ENCODE measurements at places on chromosomes 1 and 21.

DNA sequence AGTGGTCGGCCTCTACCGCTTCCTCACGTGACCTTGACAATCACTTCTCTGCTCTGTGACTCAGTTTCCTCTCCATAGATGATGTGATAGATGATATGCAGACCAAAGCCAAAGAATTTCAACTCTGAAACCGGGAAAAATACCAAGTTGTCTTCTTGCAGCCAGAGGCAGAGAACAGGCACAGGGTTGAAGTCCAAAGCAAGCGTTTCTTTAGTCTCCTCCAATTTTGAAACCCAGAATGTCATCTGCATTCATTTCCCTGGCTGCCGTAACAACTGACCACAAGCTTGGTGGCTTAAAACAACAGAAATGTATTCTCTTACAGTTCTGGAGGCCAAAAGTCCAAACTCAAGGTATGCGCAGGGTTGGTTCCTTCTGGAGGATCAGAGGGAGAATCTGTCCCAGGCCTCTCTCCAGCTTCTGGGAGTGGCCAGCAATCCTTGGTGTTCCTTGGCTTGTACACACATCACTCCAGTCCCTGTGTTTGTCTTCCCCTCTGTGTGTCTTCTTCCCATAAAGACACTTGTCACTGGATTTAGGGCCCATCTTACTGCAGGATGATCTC is 30.3 kb upstream of the H6PD start:
- DNase-seq = no peak

DNA sequence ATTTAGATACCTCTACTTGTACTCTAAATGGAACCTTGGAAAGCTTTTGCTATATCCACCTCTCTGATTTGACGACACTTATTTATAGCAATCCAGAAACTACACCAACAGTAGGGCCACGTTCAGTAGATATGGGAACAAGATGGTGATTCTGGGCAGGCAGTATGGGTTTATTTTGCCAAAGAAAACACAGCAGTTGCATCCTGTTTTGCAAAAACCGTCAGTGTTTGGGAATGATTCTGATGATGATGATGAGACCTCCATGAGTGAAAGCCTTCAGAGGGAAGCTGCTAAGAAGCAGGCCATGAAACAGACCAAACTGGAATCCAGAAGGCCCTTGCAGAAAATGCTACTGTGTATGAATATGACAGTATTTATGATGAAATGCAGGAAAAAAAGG is 41.5 kb upstream of the NEXN start:
- DNase-seq = no peak

DNA sequence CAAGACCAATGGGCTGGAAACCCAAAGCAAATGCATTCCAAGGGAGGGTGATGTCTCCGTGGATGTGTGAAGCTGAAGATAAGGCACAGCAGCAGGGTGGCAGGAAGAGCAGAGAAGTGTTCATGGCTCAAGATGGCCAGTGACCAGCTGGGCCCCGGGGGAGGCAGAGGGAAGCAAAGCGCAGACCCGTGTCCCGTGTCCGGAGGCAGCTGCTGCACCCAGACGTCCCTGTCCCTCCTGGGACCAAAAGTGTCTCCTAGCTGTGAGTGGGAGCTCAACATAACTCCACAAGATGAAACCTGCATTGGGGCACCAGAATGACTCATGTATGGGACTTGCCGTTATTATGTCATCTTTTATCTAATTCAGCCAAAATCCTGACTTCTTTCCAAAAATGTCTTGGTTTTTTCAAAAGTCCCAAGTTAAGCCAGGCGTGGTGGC is 118.2 kb downstream of the RIPK4 start:
- DNase-seq = peak; percentile 46

- DNase-seq = no peak
These were observed at the start of gene TMEM240 for GRCh38 chr1:1540090-1540817. Gene TMEM240 (minus strand): TSS chr1:1540624. CDS start chr1:1540346, 278 bp downstream.

DNA sequence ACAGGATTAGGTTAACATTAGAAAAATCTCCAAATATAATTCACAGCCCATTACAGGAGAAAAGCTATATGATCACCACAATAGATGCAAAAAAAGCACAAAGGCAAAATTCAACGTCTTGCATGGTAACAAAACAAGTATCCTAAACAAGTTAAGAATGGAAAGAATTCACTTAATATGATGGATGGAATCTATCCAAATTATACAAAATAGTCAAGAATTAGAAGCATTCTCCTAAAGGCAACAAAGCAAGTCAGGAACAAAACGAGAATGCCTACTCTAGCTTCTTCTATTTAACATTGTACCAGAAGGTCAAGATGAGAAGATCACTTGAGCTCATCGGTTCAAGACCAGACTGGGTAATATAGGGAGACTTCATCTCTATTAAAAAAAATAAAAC is 442.8 kb downstream of the SETD4 start:
- no peak for DNase-seq

- DNase-seq = no peak
These were observed 41.6 kb upstream of the VWA5B1 start for GRCh38 chr1:20248971-20249612.

DNA sequence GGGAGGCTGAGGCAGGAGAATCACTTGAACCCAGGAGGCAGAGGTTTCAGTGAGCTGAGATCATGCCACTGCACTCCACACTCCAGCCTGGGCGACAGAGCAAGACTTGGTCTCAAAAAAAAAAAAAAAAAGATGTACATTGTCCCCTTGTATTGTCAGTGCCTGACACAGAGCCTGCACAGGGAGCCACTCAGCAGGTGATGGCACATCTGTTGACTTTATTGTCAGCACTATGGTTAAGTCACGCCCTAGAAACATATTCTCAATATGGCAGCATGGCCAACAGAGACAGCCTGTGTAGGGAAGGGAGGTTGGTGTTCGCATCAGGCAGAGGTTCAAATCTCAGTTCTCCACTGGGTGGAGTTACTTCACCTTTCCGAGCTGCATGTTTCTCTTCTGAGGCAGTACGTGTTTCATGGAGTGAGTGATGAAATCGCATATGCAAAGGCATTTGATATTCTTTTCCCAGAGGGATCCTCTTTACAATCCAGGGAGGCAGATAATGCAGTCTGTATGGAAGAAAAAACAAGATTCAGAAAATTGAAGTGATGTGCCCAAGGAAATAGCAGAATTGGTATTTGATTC is 20.6 kb downstream of the LAMC2 start:
- no peak for DNase-seq

DNA sequence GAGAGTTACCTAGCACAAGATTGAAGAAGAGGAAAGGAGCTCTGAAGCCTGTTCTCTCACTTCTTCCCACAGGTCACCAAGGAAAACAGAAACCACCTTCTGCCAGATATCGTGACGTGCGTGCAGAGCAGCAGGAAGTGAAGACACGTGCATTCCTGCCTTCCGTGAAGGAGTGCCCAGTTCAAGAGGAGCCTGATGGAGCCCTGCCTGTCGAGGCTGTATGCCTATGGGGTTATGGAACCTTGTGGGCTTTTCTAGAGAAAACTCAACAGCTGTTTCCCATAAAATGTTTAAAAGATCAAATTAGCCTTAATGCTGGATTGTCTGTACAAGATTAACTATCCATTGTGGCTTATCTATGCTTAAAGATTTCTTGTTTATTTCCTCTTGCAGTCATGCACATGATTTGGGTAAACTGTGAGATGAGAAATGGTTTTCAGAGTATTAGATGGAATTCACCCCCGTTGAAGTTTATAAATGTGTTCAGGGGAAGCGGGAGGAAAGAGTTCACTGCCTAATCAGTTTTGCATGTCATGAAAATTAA is 27.8 kb downstream of the NTPCR start:
- DNase-seq = peak; percentile 29

- DNase-seq = no peak
These were observed 318.2 kb downstream of the NEGR1 start for GRCh38 chr1:71964188-71964587.

DNA sequence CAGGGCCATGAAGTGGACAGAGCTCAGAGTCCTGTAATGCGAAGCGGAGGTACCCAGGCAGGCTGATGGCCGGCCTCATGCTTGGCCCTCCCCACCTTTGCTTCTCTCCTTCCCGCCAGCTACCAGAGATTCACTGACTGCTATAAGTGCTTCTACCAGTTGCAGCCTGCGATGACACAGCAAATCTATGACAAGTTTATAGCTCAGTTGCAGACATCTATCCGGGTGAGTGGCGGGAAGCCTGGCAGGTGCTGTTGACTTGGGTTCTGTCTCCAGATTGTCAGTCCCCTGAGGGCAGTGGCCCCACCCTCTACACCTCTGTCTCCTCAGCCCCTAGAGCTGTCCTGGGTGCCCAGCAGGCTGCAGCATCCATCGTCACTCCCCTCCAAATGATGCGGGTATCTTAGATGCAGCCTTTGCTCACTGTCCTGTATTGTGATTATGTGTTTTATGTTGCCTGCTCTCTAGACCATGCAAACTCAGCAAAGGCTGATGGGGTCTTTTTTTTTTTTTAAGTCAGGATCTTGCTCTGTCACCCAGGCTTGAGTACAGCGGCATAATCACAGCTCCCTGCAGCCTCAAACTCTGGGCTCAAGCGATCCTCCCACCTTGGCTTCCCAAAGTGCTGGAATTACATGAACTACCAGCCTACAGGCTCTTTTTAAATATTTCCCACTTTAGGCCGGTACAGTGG is 9.6 kb upstream of the BGLAP start:
- no peak for DNase-seq

DNA sequence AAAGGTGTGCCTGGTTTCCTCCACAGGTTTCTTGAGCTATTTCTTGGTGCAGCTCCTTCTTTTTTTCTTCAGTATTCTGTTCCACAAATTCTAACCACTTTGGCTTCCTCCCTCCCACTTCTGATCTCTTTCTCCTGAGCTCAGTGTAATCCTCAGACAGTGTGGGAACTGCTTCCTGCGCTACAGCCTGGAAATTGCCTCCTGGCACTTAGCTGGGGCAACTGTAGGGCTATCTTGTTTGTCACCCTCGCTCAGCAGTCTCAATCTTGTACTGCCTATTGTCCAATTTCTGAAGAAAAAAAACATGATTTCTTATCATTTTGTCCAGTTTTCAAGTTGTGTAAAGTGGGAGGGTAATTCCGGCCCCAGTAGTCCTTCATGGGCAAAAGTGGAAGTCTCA is 24.0 kb upstream of the GALNT2 start:
- DNase-seq = peak; percentile 25

- peak; percentile 53 for DNase-seq
These were observed 2.7 kb upstream of the RAB29 start for GRCh38 chr1:205777994-205778393.

Measured in inflammatory macrophage treated with lipopolysaccharide for 4 hours (primary cell).